Keratinocyte (primary cell): ENCODE measurements at places on chromosomes 13 and 19.
A peak's percentile ranks its signal among the peaks of the same experiment; 100 is the strongest.

DNA sequence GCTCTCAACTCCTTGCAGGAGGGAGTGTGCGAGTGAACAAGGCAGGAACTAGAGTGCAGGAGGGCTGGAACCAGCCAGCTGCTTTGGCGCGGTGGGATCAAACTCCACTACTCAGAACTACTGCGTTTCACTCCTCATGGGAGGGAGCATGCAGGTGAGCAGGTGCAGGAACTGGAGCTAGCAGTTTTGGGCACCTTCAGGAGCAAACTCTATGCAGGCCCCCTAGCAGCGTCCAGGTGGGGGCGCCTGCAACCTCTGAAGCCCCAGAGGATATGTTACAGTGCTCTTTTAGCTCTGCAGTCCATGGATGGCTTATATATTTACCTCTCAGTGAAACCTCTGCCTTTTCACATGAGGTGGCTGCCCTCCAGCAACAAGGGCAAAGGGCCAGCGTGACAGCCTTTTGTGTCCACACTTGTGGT is 1303.4 kb downstream of the PCDH9 start:
- no peak for DNase-seq

GRCh38 chr13:97445522-97446187 is 11.7 kb downstream of the RAP2A start:
- no peak for DNase-seq

DNA sequence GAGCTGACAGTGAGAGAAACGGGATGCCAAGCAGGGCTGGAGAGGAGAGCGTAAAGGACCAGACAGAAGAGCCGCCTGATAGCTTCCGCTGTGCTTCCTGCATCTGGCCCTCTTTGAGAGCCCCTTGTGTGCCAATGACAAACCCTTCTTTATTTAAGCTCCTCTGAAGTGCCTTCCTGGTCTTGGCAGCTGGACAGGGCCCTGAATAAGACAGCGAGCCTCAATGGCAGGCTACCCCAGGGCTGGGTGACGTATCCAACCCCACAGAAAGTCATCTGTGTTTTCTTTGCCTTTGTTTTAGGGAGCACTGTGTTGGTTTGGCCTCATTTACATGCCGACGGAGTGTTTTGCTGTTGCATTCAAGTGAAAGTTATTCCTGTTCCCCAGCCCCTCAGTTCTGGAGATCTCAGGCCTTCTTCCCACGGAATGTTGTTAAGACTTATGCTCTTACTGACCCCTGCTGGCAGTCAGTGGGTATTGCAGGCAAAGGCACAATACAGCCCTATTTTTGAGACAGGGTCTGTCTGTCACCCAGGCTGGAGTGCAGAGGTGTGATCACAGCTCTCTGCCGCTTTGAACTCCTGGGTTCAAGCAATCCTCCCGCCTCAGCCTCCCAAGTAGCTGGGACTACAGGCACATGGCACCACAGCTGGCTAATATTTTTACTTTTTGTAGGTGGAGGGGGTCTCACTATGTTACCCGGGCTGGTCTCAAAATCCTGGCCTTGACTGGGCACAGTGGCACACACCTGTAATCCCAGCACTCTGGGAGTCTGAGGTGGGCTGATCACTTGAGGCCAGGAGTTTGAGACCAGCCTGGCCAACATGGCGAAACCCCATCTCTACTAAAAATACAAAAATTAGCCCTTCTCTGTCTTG is 16.8 kb downstream of the CCL25 start:
- no peak for DNase-seq

DNA sequence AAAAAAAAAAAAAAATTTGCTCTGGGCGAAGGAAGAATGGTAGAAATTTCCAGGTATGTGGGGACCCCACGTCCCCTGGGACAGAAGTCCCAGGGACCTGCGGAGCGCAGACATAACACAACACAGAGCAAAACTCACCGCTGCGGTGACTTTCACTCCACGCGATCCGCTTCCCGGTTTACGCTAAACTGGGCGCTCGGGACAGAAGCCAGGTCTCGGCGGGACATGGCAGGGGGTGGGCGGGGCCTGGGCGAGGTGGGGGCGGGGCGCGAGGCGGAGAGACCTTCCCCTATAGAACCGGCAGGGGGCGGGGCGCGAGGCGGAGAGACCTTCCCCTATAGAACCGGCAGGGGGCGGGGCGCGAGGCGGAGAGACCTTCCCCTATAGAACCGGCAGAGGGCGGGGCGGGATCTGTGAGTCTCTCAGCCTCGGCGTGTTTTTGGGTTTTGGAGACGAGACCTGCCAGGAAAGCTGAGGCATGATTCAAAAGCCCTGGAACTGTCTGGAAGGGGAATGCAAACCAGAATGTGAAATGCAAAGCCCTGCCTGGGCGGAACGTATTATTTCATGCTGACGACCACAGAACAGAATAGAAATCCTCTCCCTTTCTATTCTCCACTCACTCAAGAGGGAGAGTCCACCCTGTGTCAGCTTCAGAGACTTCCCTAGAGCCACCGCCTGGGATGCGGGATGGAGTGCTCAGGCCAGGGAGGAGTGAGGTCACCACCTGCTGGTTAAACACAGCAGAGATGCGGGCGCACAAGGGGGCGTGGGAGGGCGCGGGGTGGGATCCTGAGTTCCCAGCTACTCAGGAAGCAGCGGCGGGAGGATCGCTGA is 20.2 kb upstream of the ERVV-1 start:
- peak; percentile 49 for DNase-seq

- no peak for DNase-seq
These were observed 11.7 kb downstream of the LCP1 start for GRCh38 chr13:46170268-46170667.

GRCh38 chr13:29428310-29429181 is 166.9 kb downstream of the SLC7A1 start:
- no peak for DNase-seq

DNA sequence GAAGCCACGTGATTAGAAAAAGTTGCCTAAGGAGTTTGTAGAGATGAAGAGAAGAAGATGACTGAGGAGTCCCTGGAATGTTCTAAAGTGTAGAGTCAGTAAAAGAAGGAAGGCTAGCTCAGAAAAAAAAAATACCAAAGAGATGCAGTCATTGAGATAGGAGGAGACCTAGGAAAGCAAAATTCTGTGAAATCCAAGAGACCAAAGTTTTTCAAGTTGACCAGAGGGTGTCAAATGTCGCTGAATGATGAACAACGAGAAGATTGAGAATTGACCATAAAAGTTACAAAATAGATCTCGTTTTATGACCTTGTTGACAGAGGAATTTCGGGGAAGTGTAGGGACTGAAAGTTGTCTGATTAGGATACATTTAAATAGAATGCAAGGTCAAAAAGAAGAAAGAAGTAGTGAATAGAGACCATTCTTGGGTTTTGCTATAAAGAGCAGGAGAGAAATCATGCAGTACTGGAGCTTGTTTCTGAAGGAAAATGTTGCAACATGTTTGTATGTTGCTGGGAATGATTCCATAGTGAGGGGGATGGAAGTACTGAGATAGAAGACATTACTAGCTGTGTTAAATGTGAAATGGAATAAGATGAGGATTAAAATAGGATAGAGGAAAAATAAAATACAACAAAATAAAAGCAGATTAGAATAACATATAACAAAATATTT is 30.2 kb upstream of the HTR2A start:
- no peak for DNase-seq

DNA sequence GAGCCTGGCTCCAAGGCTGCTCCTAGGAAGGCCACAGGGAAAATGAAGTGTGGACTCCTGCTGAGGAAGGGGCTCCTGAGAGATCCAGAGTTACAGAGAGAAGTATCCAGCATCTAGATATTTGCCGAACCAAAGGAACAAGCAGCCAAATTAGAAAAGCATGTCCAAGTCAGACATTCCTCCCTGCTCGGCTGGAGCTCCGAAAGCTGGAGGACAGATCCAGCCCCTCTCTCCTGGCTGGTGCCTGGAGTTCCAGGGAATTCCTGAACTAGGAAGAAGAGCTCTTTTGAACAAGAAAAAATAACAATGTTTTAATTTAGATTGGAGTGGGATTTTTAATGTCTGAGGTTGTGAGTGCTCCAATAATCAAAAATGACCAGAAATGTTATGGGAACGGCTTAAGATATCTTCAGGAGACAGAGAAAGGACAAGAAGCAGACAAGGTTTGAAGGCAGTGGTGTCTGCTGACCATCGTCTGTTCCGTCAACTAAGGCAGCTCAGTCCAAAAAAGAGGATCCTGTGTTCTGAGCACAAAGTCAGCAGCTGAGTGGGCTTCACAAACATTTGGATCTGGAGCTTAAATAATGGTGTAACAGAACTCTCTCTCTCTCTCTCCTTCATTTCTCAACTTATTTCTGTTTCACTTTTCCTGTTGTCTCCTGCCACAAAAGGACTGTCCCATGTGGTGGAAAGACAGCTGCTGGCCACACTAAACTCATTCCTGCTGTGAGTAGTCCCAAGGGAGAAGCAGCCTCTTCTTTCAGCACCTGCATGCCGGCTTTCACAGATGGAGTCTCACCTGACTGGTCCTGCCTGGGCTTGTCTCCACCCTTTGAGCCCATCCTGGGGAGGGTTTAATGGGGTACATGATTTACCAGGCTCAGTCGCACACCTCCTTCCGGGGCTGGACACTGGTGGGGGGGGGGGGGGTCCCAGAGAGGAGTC is 31.5 kb upstream of the IRS2 start:
- DNase-seq: no peak

- no peak for DNase-seq
These were observed 829.9 kb upstream of the SLITRK5 start for GRCh38 chr13:86841264-86841663.

GRCh38 chr13:24680258-24680920 is at the start of gene ATP12A:
Gene ATP12A, plus strand, starts transcription at chr13:24680408. Its CDS starts 336 bp downstream, at chr13:24680744.
- no peak for DNase-seq

GRCh38 chr19:12956446-12957388 is at the start of gene GADD45GIP1:
Gene GADD45GIP1, minus strand, starts transcription at chr19:12957223. Its CDS starts 11 bp downstream, at chr19:12957212.
- no peak for DNase-seq

- peak; percentile 85 for DNase-seq
These were observed 6.6 kb upstream of the DHDH start for GRCh38 chr19:48926909-48927308.

- DNase-seq: no peak
These were observed 1.5 kb upstream of the TRAPPC5 start for GRCh38 chr19:7678971-7679751.

DNA sequence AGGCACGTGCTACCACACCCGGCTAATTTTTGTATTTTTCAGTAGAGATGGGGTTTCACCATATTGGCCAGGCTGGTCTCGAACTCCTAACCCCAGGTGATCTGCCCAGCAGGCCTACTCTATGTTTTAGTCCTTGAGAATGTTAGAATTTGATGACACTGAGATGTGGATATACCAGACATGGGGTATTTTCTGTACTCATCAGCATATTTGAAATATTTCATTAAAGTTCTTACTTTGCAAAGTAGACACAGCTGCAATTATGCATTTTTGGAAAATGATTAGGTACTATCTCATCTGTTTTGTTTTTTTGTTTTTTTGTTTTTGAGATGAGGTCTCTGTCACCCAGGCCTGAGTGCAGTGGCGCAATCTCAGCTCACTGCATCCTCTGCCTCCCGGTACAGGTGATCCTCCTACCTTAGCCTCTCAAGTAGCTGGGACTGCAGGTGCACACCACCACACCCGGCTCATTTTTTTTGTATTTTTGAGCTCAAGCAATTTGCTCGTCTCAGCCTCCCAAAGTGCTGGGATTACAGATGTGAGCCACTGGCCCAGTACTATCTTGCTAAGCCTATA is 12.7 kb downstream of the SPINT2 start:
- no peak for DNase-seq

DNA sequence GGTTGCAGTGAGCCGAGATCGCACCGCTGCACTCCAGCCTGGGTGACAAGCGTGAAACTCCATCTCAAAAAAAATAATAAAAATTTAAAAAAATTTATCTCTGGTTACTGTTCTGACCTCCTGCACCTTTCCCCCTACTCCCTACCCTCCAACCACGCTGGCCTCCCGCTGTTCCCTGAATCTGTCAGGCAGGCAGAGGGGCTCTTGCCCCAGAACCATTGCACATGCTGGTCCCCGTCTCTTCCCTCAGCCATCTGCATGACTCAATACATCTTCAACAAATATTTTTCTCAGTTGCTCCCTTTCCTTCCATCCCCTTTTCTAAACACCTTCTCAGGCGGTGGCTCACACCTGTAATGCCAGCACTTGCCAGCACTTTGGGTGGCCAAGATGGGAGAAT is 1.1 kb upstream of the FAM187B start:
- no peak for DNase-seq
